ENCODE measurements at places on chromosomes 3 and 15.

DNA sequence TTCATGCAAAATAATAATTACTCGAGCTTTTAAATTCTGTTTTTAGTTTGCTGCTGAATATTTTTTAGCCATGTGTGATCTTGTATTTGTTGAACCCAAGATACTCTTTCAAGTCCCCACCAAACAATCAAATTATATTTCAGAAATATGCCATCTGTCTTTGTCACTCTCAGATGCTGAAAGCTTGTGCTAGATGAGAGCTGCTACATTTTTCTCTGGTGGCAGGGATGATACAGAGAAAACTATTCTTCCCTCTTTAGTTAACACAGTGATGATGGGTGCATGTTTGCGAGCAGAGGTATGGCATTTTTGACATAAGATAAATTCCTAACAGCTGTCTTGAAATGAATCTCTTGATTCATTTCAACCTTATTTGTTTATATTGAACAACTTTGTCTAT lies 100.6 kb upstream of the NPHP3 start:
- DNase-seq = no peak

DNA sequence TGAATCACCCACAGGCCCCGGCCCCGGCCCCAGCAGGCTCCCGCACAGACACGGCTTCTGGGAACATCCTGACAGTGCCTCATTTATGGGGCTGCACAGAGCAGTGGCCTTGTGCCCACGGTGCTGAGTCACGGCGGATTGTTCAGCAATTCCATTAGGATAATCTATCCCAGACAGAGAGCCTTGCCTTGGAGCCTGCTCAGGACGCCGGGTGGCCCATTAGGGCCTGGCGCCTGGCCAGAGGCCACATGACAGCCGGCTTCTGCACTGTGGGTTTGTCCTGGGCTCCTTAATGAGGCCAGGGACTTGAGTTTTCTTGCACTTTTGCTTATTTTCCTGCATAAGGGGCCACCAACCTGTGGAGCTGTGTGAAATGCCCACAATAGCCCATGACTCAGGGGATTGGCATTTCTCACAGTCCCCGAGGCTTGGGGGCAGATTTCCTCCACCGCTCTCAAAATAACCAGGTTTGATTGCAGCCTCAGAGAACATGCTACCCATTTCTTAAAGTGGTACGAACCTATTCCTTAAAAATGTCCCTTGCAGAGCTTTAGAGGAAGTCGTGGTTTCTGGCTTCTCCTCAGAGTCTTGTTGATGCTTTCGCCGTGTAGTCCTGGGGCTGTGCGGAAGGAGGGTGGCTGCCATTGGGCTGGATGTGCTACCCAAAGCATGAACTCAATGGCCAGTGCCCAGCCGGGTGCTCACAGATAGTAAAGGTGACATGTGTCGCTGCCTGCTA lies 19.0 kb downstream of the SYNM start:
- peak; percentile 68 for DNase-seq

DNA sequence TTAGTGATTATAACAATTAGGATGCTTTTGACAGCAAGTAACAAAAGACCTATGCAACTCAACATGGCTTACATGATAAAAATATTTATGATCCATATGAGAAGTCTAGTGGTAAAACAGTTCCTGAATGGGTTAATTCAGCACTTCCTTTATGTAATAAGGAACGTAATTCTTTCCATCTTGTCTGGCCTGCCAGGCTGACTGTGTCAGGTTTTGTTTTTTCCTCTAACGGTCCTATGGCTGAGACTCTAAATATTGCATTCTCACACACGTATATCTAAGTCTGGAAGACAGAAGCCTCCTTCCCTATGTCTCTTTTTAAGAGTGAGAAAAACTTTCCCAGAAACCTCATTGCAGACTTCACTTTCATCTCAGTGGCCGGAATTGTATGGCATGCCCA lies 50.6 kb downstream of the DUT start:
- DNase-seq = no peak

DNA sequence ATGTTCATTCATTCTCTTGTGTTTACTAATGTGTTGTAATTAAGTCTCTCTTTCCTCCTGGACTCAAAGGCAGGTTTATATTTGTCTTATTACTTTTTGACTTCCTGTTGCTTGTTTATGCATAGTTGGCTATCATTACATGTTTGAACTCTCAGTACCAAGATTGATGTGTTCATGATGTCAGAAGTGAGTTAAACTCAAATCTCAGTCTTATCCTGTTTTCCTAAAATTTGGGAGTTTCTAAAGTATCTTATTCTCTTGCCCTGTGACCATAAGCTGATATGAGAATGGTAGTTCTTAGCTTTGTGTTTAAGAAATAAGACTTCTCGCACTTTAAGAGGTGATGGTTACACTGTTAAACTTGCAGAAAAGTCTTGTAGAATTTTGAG lies 5.2 kb downstream of the GLCE start:
- no peak for DNase-seq

- DNase-seq = peak; percentile 25
These were observed 170.0 kb upstream of the NDN start for GRCh38 chr15:23857028-23857641.

DNA sequence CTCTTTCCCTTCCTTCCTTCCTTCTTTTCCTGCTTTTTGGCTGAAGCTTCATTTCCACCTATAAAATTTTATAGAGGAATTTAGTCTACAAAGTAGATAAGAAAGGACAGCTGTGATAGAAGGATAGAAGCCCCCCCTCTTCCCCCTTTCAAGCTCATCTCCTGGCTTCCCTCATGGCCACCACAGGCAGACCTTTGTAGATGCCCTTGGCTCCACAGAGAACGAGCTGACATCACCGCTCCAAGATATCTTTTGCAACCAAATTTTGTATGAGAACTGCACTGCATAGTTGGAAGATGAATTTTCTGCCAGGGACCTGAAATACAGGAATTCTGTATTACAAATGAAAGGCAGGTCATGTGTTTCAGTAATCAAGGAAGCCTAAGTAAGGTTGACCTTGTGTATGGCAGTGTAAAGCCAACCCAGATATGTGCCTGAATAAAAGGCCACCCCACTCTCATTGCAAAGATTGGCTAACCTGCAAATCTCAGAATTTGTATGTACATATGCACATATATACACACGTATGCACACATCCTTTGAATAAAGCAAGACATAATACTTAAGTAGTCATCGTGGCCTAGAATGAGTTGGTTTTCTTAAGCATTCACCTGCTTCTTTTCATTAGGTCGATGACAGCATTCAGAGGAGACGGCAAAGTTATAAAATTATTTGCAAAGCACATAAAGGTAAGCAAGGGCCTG lies 57.1 kb upstream of the FILIP1L start:
- no peak for DNase-seq

GRCh38 chr3:13484851-13485590 lies 4.9 kb downstream of the HDAC11 start:
- DNase-seq = peak; percentile 21
